ENCODE measurements at places on chromosomes 1 and 21. TPM values are rescaled to one million over a fixed set of nuclear protein-coding genes. Genes with fewer than 3 reads are reported as not detected.

SEC16B gene
- 0.64 TPM for total RNA-seq

KRTAP27-1 gene
- total RNA-seq: not detected

GSTM2 gene
- 65.2 TPM for total RNA-seq

LCE3E gene
- 10.0 TPM for total RNA-seq

CCDC185 gene
- total RNA-seq: not detected

TRIM58 gene
- total RNA-seq: 0.26 TPM

GRCh38 chr1:206790502-206791250, 18.4 kb upstream of the IL10 start:
- H3K27me3 ChIP-seq: no peaks in the 10 kb centered on the region
- H3K27ac ChIP-seq: no peak overlapping the region
- H3K36me3 ChIP-seq: no peaks in the 10 kb centered on the region
- DNase-seq: no peak

GRCh38 chr1:3070644-3071564, 1.9 kb downstream of the PRDM16 start:
- DNase-seq: no peak
- H3K27ac ChIP-seq: peak overlapping the region; percentile 80
- peak overlapping the region; percentile 86 for H3K4me3 ChIP-seq

DNA sequence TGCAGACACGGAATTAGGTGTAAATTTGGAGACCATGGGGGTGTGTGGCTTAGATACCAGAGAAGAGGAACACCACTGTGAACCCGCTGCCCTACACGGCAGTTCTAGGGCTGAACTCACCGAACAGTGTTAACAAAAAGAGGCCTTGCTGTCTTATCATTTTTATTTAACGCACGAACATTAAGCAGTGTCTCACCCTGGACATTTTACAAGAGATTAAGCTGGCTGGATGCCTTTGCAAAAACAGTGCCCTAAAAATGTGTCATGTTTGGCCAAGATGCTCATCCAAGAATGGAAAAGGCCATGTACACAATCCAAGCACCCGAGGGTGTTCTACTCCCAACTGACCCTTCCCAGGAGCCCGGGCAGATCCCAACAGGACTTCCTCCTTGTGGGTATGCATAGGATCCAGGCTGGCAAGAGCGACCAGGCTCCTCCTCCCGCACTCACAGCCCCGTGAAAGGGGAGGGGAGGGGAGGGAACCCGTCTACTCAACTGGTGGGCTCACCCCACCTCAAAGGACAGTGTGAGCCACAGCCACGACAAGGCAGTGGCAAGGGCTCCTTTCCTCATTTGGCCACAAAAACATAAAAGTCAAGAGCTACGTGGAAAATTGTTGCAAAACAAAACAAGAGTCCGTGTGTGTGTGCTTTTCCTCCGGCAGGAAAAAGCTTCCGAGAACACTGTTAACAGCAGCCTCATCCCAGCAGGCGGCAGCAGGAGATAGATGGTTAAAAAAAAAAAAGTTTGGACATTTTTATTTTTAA, 20.3 kb downstream of the C2CD2 start:
- no peaks in the 10 kb centered on the region for H3K36me3 ChIP-seq
- H3K27me3 ChIP-seq: no peaks in the 10 kb centered on the region
- peak overlapping the region; percentile 86 for H3K27ac ChIP-seq
- H3K4me1 ChIP-seq: peaks cover 47% of the 10 kb centered on the region
- peak overlapping the region; percentile 38 for H3K4me3 ChIP-seq
- DNase-seq: no peak

DNA sequence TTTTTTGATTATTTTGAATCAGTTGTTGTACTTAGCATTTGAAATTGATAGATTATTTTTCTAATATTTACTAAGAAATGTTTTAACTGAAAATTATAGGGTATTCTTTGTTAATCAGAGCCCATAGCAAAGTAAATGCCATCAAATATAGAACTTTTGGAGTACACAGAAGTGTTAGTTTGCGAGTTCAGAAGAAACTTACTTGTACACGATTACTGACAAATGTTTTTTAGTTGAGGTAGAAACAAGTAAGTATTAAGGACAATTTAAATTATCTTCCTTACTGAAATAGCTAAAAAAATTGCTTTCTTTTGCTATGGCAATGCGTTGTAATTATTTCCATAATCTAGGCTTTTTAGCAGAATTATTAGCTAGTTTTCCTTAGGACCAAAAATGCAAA, 692.2 kb downstream of the USP25 start:
- H3K4me1 ChIP-seq: peaks cover 52% of the 10 kb centered on the region
- DNase-seq: no peak
- H3K36me3 ChIP-seq: no peaks in the 10 kb centered on the region
- H3K27me3 ChIP-seq: no peaks in the 10 kb centered on the region
- peak overlapping the region; percentile 91 for H3K27ac ChIP-seq

- DNase-seq: no peak
- no peaks in the 10 kb centered on the region for H3K36me3 ChIP-seq
- no peaks in the 10 kb centered on the region for H3K4me1 ChIP-seq
- no peak overlapping the region for H3K4me3 ChIP-seq
- H3K27me3 ChIP-seq: no peaks in the 10 kb centered on the region
- no peak overlapping the region for H3K27ac ChIP-seq
Measured at GRCh38 chr1:203216274-203217138, 13.0 kb downstream of the CHIT1 start.

GRCh38 chr1:181043025-181043888, 9.5 kb downstream of the MR1 start:
- no peak overlapping the region for H3K4me3 ChIP-seq
- no peaks in the 10 kb centered on the region for H3K27me3 ChIP-seq
- no peak for DNase-seq
- H3K36me3 ChIP-seq: no peaks in the 10 kb centered on the region
- peaks cover 64% of the 10 kb centered on the region for H3K4me1 ChIP-seq

DNA sequence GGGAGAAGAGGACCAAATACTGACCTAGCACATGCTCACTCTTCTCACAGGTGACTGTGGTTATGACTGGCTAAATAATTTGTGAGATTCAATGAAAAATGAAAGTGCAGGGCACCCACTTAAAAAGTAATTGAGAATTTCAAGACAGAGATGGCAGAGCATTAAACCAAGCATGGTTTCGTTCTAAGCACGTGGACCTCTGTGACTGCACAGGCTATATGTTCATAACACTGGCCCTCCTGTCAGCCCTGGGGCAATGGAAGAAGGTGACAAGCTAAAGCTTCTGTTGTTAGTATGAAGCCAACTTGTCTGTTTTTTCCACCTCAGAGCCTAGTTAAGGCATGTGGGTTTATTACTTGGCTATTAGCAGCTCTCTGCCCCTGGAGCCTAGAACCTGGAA, 130.9 kb downstream of the FASLG start:
- no peak overlapping the region for H3K27ac ChIP-seq
- no peak overlapping the region for H3K4me3 ChIP-seq
- DNase-seq: no peak
- H3K36me3 ChIP-seq: no peaks in the 10 kb centered on the region
- no peaks in the 10 kb centered on the region for H3K4me1 ChIP-seq
- no peaks in the 10 kb centered on the region for H3K27me3 ChIP-seq

DNA sequence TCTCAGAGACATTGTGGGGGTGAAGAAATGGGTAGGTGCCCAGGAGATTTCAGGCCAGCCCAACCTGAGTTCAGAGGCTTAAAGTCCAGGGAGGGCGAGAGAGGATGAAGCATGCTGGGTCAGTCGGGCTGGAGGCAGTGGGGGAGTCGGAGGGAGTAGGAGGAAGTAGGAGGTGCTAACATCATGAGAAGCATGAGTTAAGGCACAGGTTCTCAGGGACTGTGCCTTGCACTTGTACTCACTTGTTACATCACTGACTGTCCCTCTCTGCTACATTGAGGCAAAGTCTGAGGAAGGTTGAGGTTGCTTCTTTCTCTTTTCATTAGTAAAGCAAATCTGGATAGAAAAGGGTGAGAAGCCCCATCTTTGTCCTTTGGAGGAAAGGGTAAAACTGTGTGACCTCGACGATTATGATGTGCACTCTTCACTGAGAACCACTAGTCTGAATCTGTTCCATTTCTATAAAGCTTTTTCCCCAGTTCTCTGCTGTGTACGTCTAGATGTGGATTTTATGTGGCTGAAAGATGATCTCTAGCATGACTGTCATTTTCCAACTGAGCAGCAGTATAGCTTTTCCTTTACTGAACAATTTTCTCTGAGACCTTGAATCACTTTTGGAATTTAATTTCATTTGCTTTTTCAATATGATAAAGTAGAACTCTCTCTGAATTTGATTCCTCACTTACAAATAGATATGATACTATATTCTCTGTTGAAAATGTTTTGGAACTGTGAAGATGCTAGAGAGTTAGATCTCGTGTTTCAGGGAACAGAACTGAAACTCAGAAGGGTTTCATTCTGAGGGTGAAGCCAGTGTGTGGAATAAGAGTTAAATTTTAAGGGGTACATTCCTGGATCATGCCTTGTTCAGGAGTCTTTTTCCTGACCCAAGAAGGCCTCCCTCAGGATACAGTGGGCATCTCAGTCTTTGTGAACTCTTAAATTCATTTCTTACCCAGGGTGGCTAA, 94.6 kb downstream of the FGGY start:
- no peaks in the 10 kb centered on the region for H3K36me3 ChIP-seq
- H3K4me1 ChIP-seq: no peaks in the 10 kb centered on the region
- H3K27me3 ChIP-seq: no peaks in the 10 kb centered on the region

DNA sequence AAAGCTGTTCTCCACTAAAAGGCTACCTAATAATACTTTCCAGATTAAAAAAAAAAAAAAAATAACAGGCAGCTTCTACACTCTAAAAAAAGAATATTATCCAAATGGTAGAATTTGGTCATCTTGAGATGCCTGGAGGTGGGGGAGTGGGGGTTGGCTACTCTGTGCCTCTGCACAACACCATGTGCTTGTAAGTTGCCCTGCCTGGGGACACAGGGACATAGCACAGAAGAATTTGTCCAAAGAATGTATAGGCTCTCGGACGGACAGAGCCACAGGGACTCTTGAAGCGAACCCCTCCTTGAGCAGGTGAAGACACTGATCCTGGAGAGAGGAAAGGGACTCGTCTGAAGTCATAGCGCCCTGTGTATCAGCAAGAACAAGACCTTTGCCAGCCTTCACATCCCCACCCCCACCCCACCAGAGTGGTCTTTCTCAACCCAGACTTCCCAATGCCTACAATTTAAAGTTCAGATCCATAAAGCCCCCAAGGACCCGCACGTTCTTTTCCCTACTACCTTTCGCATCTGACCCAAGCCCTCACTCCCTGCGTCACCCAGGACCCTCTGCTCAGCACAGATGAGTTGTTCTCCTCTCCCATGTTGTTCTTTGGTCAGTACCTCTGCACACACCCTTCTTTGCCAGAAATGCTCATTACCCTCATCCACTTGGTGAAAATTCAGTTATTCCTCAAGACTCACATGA, 72.6 kb downstream of the LGR6 start:
- peaks cover 5% of the 10 kb centered on the region for H3K4me1 ChIP-seq
- no peaks in the 10 kb centered on the region for H3K36me3 ChIP-seq
- no peak overlapping the region for H3K4me3 ChIP-seq
- DNase-seq: no peak
- no peak overlapping the region for H3K27ac ChIP-seq

DNA sequence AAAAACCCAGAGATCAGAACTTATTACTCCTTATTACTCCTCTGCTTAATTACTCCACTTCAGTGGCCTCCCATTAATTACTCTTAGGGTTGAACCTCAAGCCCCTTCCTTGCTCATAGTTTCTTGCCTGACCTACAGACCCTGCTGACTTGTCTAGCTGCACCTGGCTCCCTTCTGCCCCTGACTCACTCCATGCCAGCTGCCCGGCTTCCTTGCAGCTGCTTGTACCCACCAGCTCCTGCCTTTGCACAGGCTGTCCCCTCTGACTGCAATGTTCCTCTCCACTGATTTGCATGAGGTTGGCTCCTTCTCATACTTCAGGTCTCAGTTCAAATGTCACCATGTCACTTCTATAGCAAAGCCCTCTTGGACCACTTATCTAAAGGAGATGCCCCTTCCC, 1.9 kb upstream of the PTPRU start:
- H3K27me3 ChIP-seq: no peaks in the 10 kb centered on the region
- H3K4me1 ChIP-seq: peaks cover 49% of the 10 kb centered on the region
- no peaks in the 10 kb centered on the region for H3K36me3 ChIP-seq
- H3K27ac ChIP-seq: no peak overlapping the region

DNA sequence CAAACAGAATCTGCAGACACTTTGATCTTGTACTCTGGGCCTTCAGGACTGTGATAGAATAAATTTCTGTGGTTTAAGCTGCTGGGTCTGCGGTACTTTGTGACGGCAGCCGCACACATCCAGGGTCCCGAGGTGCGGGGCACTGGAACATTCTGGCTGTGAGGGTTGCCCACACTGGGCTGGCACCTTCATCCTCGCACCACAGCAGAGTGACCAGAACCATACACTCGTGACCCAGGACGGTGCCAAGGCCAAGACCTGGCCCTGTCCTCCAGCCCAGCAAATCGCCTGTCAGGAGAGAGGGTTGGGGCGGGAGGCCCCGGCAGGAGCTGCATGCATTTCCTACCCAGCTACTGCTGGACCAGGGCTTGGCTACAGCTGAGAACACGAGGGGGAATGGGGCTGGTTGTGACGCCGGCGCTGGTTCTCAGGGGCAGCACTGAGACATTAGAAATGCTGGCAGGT, 2.6 kb upstream of the FTCD start:
- H3K27ac ChIP-seq: no peak overlapping the region
- H3K36me3 ChIP-seq: no peaks in the 10 kb centered on the region
- no peaks in the 10 kb centered on the region for H3K27me3 ChIP-seq

DNA sequence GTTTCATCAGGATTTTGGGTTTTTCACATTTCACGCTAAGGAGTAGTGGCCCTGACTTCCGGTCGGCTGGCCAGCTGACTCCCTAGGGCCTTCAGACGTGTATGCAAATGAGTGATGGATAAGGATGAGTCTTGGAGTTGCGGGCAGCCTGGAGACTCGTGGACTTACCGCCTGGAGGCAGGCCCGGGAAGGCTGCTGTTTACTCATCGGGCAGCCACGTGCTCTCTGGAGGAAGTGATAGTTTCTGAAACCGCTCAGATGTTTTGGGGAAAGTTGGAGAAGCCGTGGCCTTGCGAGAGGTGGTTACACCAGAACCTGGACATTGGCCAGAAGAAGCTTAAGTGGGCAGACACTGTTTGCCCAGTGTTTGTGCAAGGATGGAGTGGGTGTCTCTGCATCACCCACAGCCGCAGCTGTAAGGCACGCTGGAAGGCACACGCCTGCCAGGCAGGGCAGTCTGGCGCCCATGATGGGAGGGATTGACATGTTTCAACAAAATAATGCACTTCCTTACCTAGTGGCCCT, 23.1 kb upstream of the TNFRSF1B start:
- H3K4me1 ChIP-seq: peaks cover 8% of the 10 kb centered on the region
- H3K36me3 ChIP-seq: no peaks in the 10 kb centered on the region
- H3K27ac ChIP-seq: peak overlapping the region; percentile 86

- peaks cover under 1% of the 10 kb centered on the region for H3K4me1 ChIP-seq
- DNase-seq: no peak
- no peak overlapping the region for H3K27ac ChIP-seq
Measured at GRCh38 chr1:165999826-166000225, 167.0 kb downstream of the FAM78B start.

- peak overlapping the region; percentile 94 for H3K4me3 ChIP-seq
- no peak for DNase-seq
- H3K36me3 ChIP-seq: no peaks in the 10 kb centered on the region
- no peaks in the 10 kb centered on the region for H3K27me3 ChIP-seq
- H3K4me1 ChIP-seq: peaks cover 15% of the 10 kb centered on the region
Measured at GRCh38 chr1:64745181-64745985, 508 bp downstream of the RAVER2 start.

GRCh38 chr1:205455581-205456382, at the start of gene BLACAT1:
Gene BLACAT1 (minus strand): TSS chr1:205456045.
- H3K4me3 ChIP-seq: peak within 1 kb of the TSS; percentile 33
- no peak within 1 kb of the TSS for H3K27ac ChIP-seq
- H3K4me1 ChIP-seq: peaks cover 21% of the 10 kb centered on the region
- peaks cover 99% of the 10 kb centered on the region for H3K27me3 ChIP-seq
- DNase-seq: no peak
